ENCODE measurements at places on chromosomes 3 and 15.

GRCh38 chr3:44509393-44509921, 32.0 kb upstream of the ZNF445 start:
- DNase-seq = no peak

GRCh38 chr3:73207946-73208440, 146.5 kb downstream of the EBLN2 start:
- DNase-seq = no peak

DNA sequence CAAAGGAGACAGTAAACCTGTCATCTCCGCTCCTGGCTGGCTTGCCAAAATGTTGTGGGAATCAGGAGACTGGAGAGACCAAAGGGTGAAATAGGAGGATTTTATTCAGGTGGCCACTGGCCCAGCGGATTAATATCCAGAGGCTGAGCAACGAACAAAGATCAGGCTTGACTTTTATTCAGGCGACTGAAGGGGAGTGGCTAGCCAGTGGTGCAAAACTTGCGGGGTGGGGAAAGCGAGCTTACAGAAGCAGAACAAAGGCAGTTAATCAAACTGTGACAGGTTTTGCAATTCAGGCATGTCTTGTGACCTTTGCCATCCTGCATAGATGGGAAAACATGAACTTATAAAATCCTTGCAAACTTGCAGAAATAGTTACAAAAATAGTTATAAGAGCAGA, 19.8 kb upstream of the ACAD9 start:
- no peak for DNase-seq

DNA sequence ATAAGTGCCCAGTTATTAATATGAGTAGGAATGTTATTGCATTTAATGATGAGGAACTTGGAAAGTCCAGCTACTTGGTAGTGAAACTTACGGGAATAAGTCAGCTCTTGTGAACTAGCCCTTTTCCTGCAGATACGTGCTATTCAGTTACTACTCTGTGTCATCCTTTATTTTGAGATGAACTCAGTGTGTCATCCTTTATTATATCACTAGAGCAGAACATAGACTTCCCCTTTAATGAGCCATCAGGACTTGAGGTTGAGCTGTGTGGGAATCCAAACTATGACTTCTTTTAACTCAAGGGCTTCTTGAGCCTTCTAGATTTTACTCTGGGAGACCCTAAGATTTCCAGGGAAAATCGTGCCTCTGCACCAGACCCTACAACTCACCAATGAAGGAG, 3.6 kb downstream of the ACTC1 start:
- DNase-seq = no peak

- DNase-seq = no peak
Observed at GRCh38 chr3:129358177-129358771, 70.2 kb downstream of the EFCAB12 start.

- no peak for DNase-seq
Observed at GRCh38 chr3:195072916-195073564, 197.9 kb downstream of the XXYLT1 start.

GRCh38 chr3:128408693-128409623, 57.7 kb downstream of the DNAJB8 start:
- no peak for DNase-seq

- DNase-seq = no peak
Observed at GRCh38 chr3:109930582-109930981, 593.2 kb upstream of the DPPA4 start.

DNA sequence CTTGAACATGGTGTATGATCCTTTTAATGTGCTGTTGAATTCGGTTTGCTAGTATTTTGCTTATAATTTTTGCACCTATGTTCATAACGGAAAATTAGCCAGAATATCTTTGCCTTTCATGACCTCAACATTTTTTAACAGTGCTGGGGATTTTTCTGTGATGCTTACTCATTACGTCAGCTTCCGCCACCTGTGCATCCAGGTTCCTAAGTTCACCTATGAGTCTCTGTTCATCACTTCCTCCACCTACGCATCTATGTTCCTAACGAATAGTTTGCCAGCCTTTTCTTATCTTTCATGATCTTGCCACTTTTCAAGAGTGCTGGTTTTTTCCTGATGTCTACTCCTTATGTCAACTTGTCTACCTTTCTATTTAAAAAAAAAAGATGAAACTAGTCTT, 16.5 kb downstream of the AADACL2 start:
- DNase-seq = no peak

- no peak for DNase-seq
Observed at GRCh38 chr3:2889736-2890135, 220.4 kb downstream of the IL5RA start.

- no peak for DNase-seq
Observed at GRCh38 chr3:169146866-169147237, 516.7 kb downstream of the MECOM start.

Data from astrocyte of the spinal cord (primary cell).